Stimulated activated memory B cell treated with anti-CD40 and anti-IgM and Interleukin-4, amounts not matched to agents 10 μg/mL and 1 μg/mL and 100 μg/mL, for 72 hours (primary cell): ENCODE measurements at places on chromosomes 13 and 19.

- ATAC-seq: no peak
Observed at GRCh38 chr13:84997858-84998257, 801.4 kb downstream of the SLITRK6 start.

DNA sequence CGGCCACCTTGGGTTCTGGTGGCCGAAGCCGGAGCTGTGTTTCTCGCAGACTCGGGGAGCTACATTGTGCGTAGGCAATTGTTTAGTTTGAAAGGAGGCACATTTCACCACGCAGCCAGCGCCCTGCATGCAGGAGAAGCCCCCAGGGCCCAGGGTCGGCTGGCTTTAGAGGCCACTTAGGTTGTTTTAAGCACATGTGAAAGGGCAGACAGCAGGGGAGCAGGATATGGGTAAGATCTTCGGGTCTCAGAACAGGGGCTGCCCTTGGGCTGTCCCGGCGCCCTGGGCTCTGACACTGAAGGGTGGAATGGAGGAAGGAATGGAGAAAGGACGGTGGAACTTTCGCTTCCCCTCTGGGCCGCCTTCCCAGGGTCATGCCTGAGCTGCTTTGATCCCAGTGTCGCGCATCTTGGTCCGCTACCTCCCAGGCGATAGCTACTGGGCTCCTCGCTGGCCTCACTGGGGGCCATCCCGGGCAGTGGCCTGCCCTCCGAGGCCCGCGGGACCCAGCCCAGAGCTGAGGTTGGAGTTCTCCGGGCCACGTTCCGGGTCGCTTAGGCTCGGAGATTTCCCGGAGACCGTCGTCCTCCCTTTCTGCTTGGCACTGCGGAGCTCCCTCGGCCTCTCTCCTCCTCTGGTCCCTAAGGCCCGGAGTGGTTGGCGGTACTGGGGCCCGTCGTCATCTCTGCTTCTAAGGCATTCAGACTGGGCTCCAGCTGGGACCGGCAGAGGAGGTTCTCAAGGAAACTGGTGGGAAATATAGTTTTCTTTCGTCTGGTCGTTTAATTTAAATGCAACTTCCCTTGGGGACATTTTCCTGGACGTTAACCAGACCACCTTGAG, 4.3 kb upstream of the POU4F1 start:
- no peak for ATAC-seq

DNA sequence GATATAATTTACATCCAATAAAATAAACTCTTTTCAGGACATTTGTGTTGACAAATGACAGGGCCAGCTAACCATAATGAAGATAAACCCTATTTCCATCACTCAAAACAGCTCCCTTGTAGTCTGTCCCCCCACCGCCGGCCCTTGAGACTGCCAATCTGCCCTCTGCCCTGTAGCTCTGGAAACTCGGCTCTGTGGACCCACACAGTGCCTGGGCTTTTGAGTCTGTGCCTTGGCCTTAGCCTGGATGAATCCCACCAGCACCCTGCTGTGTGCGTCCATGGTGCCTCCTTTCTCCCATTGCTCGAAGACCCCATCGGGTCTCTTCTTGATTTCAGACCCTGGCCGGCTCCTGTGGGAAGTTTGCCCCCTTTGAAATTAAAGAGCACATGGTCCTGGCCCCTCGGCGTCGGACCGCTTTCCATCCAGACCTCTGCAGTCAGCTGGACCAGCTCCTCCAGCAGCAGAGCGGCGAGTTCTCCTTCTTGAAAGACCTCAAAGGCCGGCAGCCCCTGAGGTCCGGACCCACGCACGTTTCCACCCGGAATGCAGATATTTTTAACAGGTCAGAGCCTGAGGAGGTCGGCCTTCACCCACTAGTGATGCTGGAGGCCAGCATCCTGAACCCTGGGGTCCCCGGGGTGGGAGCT, 26.0 kb downstream of the CHAF1A start:
- no peak for ATAC-seq

DNA sequence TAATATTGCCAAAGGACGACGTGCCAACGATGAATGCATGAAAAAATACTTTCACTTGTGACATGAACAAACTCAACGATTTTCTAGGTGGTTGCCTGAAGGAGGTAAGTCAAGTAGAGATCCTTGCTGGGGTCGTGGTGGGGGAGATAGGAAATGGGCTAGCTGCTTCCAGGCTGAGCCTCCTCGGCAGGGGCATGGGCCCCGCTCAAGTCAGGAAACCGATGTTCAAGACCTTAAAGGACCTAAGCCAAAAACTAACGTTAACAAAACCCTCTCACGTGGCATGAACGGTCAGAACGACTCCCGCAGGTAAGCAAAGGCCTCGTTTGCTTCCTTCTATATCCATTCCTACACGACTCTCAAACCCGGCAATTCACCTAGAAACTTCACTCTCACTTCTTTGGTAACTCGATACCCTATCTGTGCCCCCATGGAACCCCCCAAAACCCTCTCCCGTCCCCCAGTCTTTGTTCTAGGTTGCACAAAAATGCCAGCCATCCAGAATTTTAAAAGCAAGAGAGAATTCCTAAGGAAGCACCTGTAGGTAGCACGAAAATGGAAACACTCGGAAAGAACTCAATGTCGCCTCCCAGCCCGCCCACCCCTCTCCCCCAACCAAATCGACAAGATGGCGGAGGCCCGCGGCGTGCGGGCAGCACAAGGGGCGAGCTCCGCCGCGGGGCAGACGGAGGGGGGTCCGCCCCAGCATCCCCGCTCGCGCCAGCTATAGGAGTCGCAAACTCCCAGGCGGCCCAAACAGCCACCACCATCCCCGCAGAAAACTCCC, 13.6 kb downstream of the ACP4 start:
- ATAC-seq: peak; percentile 1

- ATAC-seq: peak; percentile 56
Observed at GRCh38 chr19:48913114-48913889, 13.2 kb downstream of the NUCB1 start.

DNA sequence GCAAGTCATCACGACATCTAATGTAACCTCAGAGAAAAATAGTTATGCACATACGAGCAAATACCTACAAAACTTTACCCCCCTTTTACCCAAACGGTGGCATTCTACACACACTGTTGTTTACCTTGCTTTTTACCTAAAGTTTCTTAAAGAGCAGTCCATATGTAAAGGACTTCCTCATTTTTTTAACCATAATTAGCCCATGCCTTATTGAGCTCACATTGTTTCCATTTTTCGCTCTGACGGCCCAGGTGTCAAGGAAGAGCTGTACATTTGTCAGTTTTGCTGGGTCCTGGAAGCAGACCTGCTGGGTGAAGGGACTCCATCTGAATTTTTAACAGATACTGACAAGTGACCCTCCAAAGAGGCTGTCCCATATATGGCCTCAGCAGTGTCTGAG, 89.4 kb downstream of the STK24 start:
- ATAC-seq: peak; percentile 59

DNA sequence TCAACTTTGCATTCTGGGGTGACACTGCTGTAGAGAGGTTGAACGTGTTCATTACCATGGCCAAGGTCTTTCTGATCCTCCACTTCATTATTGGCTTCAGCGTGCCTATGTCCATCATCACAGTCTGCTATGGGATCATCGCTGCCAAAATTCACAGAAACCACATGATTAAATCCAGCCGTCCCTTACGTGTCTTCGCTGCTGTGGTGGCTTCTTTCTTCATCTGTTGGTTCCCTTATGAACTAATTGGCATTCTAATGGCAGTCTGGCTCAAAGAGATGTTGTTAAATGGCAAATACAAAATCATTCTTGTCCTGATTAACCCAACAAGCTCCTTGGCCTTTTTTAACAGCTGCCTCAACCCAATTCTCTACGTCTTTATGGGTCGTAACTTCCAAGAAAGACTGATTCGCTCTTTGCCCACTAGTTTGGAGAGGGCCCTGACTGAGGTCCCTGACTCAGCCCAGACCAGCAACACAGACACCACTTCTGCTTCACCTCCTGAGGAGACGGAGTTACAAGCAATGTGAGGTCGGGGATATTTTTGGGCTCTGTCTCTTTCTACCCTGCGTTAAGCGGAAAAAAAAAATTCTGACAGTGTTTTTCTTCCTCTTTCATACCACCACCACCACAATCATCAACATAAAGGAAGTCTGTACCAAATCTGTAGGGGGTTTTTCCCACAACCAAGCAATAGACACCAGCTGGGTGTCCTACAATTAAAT, 29.5 kb downstream of the FPR3 start:
- ATAC-seq: peak; percentile 79

DNA sequence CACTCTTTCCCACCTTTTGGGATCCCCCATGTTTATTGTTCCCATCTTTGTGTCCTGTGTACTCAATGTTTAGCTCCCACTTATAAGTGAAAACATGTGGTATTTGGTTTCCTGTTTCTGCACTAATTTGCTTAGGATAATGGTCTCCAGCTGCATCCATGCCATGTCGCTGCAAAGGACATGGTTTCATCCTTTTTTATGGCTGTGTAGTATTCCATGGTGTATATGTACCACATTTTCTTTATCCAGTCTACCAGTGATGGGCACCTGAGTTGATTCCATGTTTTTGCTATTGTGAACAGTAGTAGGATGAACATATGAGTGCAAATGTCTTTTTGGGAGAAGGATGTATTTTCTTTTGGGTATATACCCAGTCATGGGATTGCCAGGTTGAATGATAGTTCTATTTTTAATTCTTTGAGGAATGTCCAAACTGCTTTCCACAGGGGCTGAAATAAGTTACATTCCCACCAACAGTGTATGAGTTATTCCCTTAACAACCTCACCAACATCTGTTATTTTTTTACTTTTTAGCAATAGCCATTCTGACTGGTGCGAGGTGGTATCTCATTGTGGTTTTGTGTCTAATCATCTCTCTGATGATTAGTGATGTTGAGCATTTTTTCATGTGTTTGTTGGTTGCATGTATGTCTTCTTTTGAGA, 55.7 kb upstream of the MEDAG start:
- ATAC-seq: no peak

DNA sequence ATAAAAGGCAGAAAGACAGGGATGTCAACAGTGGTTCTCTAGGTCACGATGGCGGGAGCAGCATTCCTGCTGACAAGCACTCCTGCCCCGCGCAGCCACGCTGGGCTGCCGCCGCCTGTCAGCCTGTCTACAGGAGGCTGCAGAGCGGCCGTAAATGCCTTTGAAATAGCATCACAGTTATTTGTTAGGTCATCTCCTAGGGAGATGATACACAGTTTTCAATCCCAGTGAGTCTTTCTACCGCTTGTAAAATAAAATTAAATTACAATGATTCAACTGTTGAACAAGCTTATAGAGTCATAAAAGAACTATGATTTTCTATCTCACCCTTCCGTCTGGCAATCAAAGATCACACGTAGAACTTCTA, 7.3 kb upstream of the SLC7A9 start:
- ATAC-seq: no peak

DNA sequence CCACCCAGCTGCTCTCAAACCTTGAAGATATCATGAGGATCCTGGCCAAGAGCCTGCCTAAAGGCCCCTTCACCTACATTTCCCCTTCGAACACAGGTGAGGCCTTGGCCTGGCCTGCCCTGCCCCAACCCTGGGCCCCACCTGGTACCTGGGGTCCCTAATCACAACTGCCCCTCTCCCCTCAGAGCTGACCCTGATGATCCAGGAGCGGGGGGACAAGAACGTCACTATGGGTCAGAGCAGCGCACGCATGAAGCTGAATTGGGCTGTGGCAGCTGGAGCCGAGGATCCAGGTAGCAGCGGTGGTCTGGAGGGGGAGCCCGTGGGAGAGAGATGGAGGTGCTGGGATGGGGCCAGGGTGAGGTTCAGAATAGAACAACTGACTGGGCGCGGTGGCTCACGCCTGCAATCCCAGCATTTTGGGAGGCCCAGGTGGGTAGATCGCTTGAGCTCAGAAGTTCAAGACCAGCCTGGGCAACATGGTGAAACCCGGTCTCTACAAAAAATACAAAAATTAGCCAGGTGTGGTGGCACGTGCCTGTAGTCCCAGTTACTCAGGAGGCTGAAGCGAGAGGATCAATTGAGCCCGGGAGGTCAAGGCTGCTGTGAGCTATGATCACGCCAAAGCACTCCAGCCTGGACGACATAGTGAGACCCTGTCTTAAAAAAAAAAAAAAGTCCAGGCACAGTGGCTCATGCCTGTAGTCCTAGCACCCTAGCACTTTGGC, 17.5 kb downstream of the DDX39A start:
- no peak for ATAC-seq

- peak; percentile 79 for ATAC-seq
Observed at GRCh38 chr19:47225746-47226425, 5.1 kb downstream of the BBC3 start.

- peak; percentile 51 for ATAC-seq
Observed at GRCh38 chr19:39307046-39307821, 11.0 kb downstream of the IFNL1 start.

DNA sequence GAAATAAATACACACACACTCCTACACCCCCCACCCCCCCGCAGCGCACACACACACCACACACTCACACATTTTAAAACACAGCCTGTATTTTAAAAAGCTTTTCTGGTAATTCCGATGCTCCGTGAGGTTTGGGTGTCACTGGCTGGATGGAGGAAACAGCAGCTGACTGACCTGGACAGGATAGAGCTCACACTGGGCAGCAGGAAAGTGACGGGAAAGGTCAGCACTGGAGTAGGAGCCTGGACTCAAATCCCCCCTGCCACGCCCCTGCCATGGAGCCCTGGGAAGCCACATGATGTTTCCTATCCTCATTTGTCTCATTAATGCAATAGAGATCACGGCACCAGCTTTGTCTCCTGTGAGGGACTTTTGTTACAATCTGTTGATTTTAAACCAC, 49.3 kb upstream of the STARD13 start:
- no peak for ATAC-seq

GRCh38 chr19:9621156-9622037, at the start of gene ZNF561:
ZNF561 (minus strand) TSS chr19:9621232; CDS start chr19:9619456, 1,776 bp downstream.
- ATAC-seq: peak; percentile 95

DNA sequence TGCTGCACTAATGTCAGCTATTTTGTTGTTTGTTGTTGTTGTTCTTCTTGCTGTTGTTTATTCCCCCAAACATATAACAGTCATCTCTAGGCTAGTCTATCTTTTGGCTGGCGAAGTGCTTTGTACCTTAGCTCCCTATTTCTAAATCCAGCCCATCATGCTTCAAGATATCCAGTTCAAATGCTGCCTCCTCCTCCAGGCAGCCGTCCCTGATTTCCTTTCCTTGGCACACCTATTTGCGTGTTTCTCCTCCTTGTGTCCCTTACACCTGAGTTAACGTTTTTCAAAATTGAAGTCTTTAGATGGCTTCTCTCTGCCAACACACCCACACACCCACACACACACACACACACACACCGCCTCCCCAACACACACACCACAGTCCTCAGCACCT, 25.5 kb downstream of the INSR start:
- no peak for ATAC-seq

- no peak for ATAC-seq
Observed at GRCh38 chr19:14165990-14166830, 29.8 kb upstream of the ASF1B start.

DNA sequence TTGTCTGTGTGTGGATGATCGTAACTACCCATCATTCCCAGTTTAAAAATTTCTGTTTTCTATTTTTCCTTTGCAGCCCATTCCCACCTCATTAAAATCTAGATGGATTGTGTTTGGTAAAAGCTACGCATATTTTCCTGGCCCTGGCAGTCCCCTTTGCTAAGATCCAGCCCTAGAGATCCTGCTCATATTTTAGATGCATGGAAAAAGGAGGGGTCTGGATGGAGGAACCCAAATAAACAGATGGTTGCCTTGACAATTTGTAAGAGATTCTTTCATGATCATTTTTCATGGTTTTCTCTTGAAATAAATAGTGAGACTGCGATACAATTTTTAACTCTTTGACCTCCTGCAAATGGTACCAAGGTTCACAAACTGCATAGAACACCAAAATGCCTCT, 174.4 kb downstream of the SLC7A1 start:
- ATAC-seq: no peak

GRCh38 chr13:97878431-97879375, 74.8 kb upstream of the IPO5 start:
- no peak for ATAC-seq
